ENCODE measurements at places on chromosomes 3 and 15. TPM values are rescaled to one million over a fixed set of nuclear protein-coding genes. Genes with fewer than 3 reads are reported as not detected.

CP gene
- 2.1 TPM for polyA plus RNA-seq

CBLB gene
- polyA plus RNA-seq = 28.1 TPM

GRCh38 chr3:58074116-58074715 is 66.0 kb downstream of the FLNB start:
- no peak for DNase-seq

GRCh38 chr3:114650808-114651207 is 357.0 kb downstream of the TIGIT start:
- no peak for DNase-seq

GRK7 gene
- polyA plus RNA-seq = not detected

DNA sequence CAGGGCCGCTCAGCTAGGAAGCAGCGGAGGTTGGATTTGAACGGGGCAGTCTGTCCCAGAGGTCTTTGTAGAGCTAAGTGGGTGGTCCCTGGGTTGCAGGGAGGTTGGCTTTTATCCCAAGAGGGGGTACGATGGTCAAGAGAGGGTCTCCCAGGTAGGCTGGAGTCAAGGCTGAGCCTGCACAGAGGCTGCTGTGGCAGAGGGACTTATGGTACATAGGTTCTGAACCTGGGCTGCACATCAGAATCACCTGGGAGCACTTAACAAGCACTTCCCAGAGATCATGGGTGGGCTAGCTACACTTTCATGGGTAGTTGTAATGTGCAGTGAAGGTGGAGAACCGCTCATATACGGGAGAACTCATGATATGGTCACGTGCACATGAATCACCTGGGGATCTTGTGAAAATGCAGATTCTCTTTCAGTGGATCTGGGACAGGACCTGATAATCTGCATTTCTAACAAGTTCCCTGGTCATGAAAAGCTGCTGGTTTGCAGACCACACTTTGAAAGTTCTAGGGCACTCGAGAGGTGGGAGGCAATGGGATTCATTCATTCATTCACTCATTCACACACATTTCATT is 2.9 kb upstream of the RASGRF1 start:
- DNase-seq = no peak

GRCh38 chr15:58165661-58166060 is 27.5 kb downstream of the AQP9 start:
- peak; percentile 29 for DNase-seq

DNA sequence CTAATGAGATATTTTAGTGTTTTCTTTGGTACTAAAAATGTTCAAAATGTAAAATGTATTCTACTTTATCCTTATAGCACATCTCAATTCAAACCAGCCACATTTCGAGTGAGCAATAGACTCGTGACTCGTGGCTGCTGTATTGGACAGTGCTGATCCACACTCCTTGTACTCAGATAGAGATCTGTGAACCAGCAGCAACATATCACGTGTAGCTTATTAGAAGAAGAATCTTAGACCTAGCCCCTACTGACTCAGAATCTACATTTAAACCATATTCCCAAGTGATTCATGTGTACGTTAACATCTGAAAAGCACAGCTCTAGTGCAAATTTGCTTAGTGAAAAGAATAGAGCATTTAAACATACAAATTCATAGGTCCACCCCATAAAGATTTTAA is 130.9 kb downstream of the IL1RAP start:
- no peak for DNase-seq

DNA sequence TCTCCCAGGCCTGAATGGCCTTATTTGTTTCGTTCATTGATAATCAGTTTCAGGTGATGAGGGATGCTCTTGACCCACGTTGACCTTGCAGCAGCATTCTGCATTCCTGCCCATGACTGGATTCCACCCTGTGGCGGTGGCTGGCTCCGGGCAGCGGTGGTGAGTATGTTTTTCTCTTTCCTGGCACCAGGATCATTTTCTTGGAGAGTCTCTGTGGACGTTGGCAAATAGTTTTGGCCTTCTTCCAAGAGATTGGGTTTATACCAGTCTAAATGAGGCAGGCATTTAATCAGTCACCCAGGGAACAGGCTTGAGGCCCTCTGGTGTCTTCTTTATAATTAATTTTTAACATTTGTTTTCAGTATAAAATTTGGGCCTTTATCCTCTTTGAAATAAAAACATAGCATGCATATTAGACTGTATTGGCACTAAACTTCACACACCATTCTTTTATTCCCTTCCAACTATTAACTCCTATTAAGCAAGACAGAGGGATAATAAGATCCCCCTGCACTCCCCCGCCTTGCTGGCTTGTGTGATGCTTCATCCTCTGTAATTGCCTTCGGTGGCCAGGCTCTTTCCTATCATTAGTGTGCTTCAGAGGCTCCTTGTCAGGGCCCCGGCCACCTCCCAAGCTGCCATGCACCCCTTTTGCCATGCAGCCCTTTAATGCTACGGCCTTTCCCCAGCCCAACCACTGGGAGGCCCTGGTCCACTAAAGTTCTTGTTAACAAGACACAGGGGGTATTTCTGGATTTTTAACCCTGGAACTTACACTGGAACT is 176.2 kb upstream of the TOPAZ1 start:
- no peak for DNase-seq

FETUB gene
- polyA plus RNA-seq = not detected

GRCh38 chr3:115357456-115357855 is 210.4 kb upstream of the ZBTB20 start:
- DNase-seq = no peak

DNA sequence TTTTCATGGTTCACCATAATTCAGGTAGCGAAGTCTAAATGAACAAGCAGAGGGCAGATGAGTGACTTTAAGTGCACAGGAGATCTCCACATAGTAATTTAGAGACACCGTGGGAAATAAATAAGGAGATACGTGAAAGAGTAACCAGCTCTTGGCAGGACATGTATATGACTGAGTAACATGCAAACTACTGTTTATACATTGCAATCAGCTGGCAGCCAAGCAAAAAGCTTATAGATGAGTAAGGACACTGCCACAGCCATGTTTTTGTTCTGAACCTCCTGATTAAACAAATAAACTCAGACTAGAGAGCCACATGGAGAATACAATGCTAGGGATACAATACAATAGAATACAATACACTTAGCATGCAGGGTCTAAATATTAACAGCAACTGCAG is 252.4 kb downstream of the FHIT start:
- no peak for DNase-seq

- DNase-seq = no peak
These were observed 66.4 kb upstream of the PPIB start for GRCh38 chr15:64229129-64229724.

DNA sequence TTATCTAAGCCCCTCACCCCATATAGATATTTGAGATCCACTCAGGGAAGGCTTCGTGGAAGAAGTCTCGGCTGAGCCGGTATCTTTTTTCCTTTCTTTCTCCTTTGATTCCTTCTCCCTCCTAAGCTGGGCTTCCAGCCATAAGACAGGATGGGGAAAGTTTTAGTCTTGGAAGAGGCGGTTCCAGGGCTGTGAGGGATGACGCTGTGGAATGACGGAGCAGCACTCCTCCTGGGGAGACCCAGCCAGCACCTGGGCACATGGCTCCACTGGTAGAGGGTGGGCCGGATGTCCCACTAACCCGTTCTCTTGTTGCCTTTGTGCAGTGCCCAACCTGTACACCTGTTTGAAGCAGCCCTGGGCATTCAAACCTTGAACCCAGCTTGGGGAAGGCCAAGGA is 43.2 kb upstream of the FAM107A start:
- DNase-seq = peak; percentile 54

ITPKA gene
- polyA plus RNA-seq = 0.90 TPM

PSTPIP1 gene
- 2.5 TPM for polyA plus RNA-seq

GRCh38 chr3:78724859-78725258 is 1042.9 kb downstream of the ROBO1 start:
- no peak for DNase-seq

CPNE9 gene
- polyA plus RNA-seq = not detected

GRCh38 chr3:158808697-158809096 is 6.8 kb downstream of the MFSD1 start:
- no peak for DNase-seq

ZNF106 gene
- 308 TPM for polyA plus RNA-seq

- no peak for DNase-seq
These were observed 80.7 kb upstream of the ALDH1L1 start for GRCh38 chr3:126261037-126261436.

ACKR2 gene
- polyA plus RNA-seq = 0.49 TPM

GRCh38 chr3:113620091-113620490 is 76.4 kb downstream of the USF3 start:
- no peak for DNase-seq

ARHGEF26 gene
- 11.3 TPM for polyA plus RNA-seq

DNA sequence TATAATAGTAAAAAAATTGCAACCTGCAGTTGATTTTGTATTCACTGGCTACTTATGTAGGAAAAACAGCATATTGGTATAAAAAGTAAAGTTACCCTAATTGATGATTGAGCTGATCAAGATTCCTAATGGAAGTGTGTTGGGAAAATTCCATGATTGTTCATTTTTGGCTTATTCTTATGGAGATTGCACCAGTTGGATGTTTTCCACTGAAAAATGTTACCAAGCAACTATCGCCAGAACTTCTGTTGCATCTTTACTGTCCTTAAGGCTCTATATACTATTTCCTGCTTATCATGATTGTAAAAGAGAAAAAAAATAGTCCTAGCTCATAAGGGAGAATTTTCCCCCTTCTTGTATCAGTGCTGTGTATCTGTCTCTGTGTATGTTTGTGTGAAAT is 48.6 kb downstream of the SLC25A26 start:
- no peak for DNase-seq

LRTM1 gene
- 96.0 TPM for polyA plus RNA-seq

- DNase-seq = no peak
These were observed 51.9 kb downstream of the STRIT1 start for GRCh38 chr3:155241579-155241978.

TMIE gene
- 0.63 TPM for polyA plus RNA-seq

ADAMTSL3 gene
- 28.7 TPM for polyA plus RNA-seq

All from hindlimb muscle (tissue), 1 donor.